ENCODE measurements at places on chromosomes 6 and 20.
A peak's percentile ranks its signal among the peaks of the same experiment; 100 is the strongest.

DNA sequence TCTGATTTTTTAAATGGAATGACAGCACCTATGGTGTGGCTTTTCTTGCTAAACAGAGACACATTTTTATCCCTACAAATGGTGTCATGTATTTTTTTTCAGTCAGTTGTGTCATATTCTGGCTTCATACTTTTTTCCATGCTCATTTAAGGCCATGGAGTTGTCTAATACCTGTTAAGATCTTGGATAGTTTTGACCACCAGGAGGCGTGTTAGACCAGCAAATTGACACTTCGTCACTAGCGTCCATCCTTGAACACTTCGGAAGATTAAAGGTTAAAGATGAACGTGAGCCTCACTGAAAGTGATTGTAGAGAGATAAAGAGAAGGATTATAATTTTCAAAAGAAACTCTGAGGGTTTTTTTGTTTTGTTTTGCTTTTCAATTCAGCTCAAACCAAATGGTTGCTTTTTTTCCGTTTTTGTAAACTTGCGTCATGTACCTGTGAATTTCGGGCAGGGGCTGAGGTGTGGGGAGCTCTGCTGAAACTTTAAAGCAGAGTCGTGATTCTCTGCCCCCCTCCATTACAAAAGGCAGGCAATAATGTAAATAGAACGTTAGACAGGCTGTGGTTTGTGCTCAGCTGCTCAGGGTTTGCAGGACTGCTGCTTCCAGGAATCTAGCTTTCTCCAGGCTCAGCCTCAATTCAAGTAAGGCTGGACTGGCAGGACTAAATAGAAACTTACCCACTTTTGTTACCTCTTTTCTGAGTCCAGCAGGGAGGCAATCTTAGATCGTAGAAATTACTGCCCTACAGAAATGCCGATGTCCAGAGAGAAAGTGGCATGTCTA lies 245.1 kb downstream of the FOXA2 start:
- no peak for DNase-seq

DNA sequence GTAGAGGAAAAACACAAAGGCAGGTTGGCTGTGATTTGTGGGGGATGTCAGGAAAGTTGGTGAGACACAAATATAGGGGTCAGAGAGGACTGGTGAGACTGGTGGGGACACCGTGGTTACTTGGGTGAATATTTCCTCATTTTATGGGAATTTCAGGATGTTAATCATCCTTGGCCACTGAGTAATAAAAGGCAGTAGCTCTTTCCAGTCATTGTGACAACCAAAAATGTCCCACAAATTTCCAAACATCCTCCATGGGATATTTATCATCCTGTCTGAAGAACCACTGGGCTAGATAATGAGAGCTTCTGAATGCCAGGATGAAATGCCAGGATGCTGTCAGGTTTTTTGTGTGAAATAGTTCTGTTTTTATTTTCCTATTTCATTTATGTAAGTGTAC lies 374.1 kb downstream of the CD109 start:
- no peak for DNase-seq

- DNase-seq = no peak
Measured at GRCh38 chr6:33779290-33779689, 9.6 kb downstream of the LEMD2 start.

DNA sequence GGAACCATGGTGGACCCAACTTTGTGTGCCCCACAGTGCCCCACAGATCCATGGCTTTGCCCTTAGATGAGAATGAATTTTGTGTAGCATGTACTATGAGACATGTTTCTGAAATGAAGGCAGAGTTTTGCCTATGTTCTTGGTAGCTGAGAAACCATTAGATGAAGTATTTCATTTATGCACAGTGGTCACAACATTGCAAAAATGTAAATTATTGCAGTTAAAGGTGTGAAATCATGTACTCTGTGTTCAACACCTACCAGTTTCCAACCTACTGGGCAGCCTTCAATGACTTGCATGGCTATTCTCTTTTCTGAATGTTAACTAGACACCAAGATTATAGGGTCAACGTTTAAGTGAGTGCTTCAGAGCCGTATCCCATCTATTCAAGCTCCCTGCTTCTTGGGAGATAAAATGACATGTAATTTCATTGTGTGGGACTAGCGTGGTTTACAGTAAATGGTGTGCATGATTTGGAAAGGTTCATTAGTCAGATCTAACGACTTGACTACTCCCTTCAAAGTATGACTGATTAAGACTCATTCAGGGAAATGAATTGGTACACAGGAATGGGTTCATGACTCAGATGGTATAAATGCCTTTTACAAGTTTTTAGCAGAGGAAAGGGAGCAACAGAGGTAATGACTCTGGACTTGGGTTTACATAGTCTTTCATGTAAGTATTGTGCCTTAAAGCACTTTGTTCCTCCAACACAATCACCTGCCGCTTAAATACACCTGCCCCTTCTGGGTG lies 106.1 kb upstream of the AKIRIN2 start:
- no peak for DNase-seq

DNA sequence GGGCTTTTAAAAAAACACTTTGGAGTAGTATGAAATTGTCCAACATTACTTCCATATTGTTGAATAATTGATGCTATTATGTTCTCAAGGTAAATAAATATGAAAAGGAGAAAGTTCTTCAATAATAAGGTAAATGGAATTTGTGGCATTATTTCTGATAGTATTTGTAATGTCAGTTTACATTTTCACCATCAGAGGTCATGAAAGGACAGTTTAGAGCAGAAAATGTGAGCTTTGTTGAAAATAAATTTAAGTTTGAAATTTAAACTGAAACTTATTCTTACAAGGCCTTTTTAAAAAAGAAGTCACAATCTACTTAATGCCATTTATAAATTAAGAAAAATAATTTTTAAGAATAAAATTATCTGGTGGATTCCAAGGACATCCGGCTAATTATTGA lies 15.8 kb upstream of the CEP162 start:
- no peak for DNase-seq

DNA sequence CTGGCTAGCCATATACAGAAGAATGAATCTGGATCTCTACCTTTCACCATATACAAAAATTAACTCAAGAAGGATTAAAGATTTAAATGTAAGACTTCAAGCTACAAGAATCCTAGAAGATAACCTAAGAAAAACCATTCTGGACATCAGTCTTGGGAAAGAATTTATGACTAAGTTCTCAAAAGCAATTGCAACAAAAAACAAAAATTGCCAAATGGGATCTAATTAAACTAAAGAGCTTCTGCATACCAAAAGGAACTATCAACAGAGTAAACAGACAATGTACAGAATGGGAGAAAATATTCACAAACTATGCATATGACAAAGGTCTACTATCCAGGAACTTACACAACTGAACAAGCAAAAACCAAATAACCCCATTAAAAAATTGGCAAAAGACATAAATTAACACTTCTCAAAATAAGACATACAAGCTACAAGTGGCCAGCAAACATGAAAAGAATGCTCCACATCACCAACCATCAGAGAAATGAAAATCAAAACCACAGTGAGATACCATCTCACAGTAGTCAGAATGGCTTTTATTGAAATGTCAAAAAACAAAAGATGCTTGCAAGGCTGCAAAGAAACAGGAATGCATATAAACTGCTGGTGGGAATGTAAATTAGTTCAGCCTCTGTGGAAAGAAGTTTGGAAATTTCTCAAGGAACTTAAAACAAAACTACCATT lies 66.8 kb upstream of the RSPO3 start:
- no peak for DNase-seq

GRCh38 chr20:39800111-39800510 lies 838.0 kb downstream of the DHX35 start:
- DNase-seq = no peak

DNA sequence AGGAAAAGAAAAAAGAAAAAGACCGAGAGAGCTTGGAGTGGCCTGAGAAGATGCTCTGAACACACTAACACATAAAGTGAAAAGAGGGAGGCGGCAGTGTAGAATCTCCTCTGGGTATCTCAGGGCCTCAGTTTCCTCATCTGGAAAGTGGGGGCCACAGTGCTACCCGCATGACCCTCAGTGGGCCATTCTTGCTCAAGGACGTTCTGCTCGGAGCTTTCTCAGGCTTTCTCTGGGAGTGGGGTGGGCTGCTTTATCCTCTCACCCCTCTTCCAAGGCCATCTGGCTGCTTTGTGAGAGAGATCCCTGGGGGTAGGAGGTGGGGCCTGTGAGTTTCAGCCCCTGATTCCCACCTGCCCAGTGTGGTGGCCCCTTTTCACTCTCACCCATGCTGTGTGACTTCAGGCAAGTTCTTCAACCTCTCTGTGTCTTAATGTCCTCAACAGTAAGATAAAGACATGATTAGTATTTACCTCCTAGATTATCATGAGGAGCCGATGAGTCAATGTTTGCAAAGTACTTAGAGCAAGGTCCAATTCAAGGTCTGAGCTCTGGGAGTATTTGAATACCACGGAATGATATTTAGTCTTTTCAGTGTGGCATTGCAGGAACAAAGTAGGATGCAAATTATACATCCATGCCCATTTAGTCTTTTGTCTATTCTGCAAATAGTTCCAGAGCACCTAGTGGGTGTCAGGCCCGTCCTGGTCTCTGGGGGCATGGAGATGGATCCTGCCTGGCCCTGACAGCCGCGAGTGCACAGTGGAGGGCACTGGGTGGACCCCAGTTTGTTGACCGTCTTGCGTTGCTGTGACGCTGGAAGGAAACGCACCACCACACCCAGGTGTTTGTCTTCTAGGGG lies 34.3 kb downstream of the SRC start:
- DNase-seq = peak; percentile 21

GRCh38 chr6:169367507-169367906 lies 113.9 kb upstream of the THBS2 start:
- DNase-seq = no peak

- peak; percentile 85 for DNase-seq
Measured at GRCh38 chr20:50588034-50588736, 78.0 kb downstream of the PTPN1 start.

DNA sequence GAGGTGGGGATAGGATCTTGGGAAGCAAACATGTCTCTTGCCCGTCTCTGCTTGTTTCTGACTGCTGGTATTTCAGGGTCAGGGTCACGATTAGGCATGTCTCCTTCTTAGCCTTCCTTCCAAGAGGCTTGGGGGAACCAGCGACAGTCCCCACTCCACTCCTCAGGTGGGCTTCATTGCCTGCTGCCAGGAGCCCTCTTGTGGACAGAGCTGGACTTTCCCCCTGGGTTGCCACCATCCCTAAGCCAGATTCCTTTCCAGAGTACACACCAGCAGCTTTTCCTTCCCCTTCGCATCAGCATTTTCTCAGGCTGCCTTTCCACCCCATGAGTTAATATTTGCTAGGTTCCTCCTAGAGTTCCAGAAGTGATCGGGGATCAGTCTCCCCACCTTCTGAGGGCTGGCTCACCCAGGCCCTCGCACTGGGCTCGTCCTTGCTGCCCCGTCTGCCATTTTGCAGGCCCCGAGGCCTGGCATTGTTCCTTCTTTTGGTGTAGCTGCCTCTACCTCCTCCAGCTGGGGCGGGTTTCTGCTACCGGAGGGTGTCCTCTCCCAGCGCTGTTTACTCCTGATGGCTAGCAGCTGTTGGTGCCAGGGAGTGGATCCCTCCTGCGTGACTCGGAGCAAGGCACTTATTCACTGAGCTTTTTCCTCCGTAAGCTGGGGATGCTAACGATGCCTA lies 8.8 kb upstream of the C20orf144 start:
- no peak for DNase-seq

- no peak for DNase-seq
Measured at GRCh38 chr6:50935442-50935841, 116.8 kb downstream of the TFAP2B start.

DNA sequence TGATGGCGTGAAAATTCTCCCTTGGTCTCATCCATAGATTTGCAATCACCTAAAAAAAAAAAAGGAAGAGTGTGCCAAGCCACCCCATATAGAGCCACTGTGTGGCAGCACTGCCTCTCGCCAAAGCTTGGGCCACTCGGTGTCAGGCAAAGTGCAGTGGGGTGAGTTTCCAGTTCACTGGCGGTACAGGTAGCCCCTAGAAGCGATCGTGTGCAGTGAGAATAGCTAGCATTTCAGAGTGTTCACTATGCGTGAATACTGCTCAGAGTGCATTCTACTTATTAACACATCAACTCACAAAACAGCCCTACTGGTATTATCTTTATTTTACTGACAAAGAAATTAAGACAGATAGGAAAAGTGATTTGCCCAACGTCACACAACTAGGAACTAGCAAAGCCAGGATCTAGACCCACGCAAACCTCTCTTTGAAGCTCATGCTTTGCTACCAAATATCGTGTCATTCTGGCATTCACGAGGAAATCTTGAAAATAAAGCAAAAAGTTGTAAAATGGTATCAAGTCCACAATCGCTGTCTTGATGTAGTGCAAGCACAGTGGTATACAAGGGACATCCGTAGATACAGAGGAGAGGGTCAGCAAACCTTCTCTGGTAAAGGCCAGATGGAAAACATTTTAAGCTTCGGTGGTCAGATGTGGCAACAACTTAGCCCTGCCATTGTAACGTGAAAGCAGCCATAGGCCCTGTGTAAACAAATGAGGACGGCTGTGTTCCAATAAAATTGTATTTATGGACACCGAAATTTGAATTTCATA lies 10.4 kb upstream of the GCNT2 start:
- DNase-seq = peak; percentile 63

- no peak for DNase-seq
Measured at GRCh38 chr6:158780246-158780884, 38.8 kb downstream of the EZR start.

- DNase-seq = no peak
Measured at GRCh38 chr6:75089921-75090320, 115.9 kb downstream of the COL12A1 start.

- DNase-seq = no peak
Measured at GRCh38 chr6:117444600-117444999, 18.9 kb upstream of the ROS1 start.

- no peak for DNase-seq
Measured at GRCh38 chr6:39566456-39566855, 158.8 kb downstream of the KIF6 start.

GRCh38 chr6:147949981-147950622 lies 392.5 kb upstream of the SASH1 start:
- no peak for DNase-seq

GRCh38 chr6:90472716-90473115 lies 114.2 kb downstream of the MAP3K7 start:
- DNase-seq = no peak

DNA sequence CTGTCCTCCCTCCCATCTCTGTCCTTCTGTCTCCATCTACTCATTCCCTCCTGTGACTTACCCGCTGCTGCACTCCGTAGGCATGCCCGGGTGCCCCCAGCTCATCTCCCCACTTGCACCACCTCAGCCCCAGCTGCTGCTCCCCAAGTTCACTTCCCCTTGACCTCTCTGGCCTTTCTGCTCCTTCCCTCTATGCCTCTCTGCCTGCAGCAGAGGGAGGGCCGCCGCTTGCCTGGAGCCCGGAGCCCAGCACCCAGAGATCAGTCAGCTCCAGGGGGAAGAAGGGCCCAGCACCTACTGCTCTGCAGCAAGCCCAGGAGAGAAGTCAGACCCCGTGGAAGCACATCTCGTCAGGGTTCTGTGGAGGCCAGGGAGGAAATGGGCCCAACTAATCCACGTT lies 97.4 kb downstream of the LRFN2 start:
- DNase-seq = no peak

DNA sequence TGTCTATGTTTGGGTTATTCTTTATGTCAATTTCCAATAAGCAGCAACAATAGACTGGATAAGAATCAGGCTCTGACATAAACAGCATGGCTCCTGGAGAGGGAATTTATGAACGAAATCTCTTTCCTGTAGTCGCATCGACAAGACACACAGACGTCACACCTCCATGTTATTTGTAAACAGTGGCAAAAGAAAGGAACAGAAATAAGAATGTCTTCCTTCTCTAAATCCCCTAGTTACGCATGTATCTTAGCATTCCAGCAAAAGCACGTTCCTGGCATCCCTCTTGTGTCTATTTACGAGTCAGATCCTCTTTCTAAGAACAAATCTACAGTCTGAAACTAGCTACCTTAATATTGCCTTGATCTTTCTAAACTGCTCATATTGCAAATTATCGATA lies 559.1 kb upstream of the JAG1 start:
- no peak for DNase-seq

GRCh38 chr20:40568200-40568599 lies 120.8 kb downstream of the MAFB start:
- no peak for DNase-seq
